ENCODE measurements at places on chromosomes 16 and 17.

- no peak for DNase-seq
Measured at GRCh38 chr17:8482546-8482945, 46.9 kb downstream of the NDEL1 start.

GRCh38 chr16:22225060-22225459 is 19.0 kb downstream of the EEF2K start:
- no peak for DNase-seq

DNA sequence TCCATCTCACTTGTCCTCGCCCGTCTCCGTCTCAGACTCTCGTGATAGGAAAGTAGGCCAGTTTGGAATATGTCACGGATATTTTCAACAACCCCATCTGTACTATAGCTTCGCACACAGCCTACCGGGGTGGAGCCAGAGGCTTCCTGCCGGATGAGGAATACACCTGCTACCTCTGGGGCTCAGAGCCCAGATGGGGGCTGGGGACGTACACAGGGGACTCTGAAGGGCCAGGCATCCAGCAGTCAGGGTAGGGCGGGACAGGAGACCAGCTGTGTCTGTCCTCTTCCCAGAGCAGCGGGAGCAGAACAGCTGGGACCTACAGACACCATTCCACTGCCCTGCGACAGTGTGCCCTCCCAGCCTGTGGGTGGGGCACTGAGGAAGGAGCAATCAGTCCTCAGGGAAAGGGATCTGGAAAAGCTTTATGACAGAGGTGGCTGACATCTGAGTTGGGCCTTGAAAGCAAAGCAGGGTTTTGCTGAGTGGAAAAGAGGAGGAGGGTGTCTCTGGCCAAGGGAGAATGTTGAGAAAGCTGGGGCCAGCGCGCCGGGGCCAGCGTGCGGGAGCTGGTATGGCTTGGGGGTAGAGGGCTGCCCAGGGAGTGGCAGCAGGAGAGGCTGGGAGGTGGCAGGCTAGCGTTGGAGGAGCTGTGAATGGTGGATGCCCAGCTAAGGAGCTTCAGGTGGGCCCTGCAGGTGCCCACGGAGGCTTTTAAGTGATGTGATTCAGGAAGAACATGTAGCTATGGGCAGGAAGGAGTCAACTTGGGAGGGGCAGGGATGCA is 11.5 kb upstream of the SRCIN1 start:
- DNase-seq, result no peak

- no peak for DNase-seq
Measured at GRCh38 chr17:55451203-55451641, 29.6 kb upstream of the MMD start.

- DNase-seq, result no peak
Measured at GRCh38 chr17:74156878-74157277, 46.6 kb upstream of the RPL38 start.

GRCh38 chr16:10992797-10993196 is 48.4 kb downstream of the CLEC16A start:
- DNase-seq, result no peak

- DNase-seq, result no peak
Measured at GRCh38 chr16:88539652-88540345, 30.4 kb upstream of the ZC3H18 start.

GRCh38 chr17:75777296-75777922 is 7.2 kb upstream of the UNK start:
- no peak for DNase-seq

DNA sequence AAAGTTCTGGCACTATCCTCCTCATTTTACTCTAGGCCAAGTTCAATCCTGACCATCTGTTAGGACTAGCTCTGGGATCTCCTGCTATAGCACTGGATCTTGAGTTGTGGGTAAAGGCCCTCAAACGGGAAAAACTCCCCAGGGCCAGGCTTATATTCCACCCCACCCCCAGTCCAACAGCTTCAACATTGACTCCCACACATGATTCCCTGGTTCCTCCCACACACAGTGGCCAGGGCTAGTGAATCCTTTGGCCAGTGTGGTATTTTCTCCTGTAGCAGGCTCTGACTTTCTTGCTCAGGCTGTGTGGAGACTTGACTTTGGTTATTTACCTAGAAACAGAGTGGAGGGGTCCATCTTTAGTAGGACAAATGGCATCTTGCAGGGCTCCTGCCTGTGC is 10.3 kb upstream of the AKAP10 start:
- DNase-seq, result no peak

DNA sequence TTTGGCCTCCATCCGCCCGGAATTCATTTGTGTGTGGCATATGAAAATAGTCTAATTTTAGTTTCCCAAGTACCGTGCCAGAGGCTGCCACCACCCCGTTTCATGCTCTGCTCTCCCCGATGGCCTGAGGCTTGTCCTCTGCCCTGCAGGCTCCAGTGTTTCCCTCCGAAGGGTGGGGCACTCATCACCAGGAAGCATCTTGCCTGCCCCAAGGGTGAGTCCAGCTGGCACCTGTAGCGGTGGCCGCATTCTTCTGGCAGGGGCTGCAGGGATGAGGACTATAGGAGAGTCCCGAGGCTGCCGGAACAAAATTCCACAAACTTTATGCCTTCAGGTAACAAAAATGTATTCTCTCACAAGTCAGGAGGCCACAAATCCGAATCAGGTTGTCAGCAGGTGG is 23.1 kb upstream of the CMIP start:
- no peak for DNase-seq

GRCh38 chr17:10727192-10727591 is 2.6 kb downstream of the TMEM220 start:
- DNase-seq, result no peak

GRCh38 chr17:41959336-41960095 is 7.1 kb upstream of the CNP start:
- DNase-seq, result no peak

DNA sequence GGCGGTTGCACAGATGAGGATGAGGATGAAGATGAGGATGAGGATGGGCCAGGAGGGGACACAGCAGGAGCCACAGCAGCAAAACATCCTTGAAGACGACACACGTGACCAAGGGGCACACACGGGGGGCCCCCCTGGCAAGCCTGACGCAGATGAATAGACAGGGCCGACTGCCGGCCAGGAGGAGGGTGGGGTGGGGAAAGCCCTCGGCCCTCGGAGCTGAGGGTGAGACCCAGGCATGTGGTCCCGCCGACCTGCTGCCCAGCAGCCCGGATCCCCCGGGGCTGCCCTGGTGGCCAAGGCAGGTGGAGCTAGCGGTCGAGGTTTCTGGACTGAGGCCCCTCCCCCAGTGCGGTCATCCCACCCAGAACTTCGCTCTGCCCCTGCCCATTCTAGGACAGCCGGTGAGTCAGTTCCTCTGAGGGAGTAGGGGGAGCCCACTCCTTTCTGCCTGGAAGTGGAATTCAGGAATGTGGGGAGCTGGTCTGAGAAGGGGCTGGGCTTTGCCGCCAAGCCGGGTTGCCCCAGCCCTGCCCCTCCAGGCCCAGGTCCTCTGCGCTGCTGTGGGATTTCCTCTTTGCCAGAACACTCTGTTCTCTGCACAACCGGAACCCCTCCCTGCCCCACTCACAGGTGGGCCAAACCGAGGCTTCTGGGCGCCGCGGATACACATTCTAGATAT is 9.9 kb downstream of the CYGB start:
- no peak for DNase-seq

DNA sequence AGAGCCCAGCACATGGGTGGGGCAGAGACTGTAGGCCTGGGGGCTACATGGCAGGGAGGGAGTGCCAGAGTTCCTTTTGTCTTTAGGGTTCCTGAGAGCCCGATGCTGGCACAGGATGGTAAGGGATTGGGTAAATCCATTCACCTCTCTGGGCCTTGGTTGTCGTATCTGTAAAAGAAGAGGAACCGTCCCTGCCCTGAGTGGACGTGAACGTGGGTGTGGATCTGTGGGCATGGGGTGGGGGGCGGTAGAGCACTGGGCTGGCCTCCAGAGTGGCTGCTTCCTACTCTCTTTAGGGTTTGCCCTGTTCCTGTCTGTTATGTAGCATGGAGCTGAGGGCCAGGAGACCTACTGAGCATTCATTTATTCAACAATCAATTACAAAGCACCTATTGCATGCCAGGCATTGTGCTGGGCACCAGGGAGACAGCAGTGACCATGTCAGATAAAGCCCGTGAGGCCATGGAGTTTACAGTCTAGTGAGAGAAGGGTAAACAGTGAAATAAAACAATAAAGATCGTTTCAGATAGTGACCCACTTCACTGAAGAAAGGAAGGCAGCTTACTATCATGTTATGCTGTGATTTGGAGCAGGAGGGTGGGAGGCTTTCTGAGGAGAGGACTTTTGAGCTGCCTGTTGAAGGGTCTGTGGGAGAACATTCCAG is 13.1 kb upstream of the TCAP start:
- no peak for DNase-seq

DNA sequence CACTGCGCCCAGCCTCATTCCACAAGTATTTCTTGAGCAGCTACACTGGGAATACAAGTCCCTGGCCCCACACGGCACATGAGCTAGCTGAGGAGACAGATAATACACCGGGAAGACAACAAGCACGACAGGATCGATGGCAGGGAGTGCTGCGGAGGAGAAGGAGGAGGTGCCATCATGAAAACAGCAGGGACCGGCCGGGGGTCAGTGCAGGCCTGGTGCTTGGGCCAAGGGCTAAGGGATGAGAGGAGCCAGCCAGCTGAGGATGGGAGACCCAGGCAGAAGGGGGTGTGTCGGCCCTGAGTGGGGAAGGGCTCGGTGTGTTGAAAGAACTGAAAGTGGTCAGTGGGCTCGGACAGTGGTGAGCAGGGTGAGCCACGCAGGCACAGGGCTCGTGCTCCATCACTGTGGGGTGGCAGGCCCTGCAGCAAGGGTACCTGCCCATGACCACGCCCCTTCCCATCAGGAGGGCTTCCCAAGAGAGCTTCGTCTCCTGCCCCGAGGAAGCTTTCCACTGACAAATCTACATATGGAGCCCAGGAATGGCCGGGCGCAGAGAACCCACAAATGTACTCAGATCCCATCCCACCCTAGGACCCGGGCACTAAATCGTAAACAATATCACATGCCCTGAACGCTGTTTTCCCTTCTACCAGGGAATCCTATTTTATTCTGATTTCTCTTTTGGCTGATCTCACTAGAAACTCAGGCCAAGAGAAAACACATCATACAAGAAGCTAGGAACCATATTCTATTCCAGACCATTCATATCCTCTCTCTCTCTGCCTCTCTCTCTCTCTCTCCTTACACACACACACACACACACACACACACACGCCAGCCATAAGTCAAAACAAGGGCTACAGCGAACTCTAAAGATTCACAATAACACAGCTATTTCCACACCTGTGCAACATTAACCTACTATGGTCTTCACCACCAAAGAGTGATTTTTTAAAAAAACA is 50.7 kb upstream of the TNRC6C start:
- no peak for DNase-seq

DNA sequence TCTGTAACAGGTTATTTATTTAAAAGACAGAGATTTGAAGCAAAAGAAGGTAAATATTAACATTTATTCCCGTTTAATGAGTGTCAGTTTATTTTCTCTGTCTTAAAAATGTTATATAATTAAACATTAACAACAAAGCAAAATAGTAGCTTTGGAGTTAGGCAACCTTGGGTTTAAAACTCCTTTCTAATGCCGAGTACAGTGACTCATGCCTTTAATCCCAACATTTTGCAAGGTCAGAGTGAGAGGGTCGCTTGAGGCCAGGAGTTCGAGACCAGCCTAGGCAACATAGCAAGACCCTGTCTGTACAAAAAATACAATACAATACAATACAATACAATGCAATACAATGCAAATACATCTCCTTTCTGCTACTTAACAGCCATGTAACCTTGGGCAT is 128.7 kb downstream of the CHD9 start:
- no peak for DNase-seq

DNA sequence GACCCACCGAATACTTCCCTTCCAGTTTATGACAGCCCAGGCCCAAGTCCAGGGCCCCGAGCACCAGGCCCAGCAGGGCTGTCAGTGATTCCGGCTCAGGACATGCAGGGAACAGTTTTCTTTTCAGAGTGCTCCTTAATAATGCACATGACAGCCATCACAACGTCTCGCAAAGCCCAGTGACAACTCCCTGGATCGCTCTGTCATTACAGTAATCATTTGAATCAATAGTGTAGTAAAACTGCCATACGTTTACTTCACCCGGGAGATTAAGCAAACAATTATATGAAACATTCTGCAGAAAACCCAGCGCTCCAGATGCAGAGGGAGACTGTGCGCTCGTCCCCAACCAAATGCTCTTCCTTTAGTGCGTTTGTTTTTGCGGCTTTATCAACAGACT is 162.6 kb upstream of the CDH13 start:
- DNase-seq, result no peak

DNA sequence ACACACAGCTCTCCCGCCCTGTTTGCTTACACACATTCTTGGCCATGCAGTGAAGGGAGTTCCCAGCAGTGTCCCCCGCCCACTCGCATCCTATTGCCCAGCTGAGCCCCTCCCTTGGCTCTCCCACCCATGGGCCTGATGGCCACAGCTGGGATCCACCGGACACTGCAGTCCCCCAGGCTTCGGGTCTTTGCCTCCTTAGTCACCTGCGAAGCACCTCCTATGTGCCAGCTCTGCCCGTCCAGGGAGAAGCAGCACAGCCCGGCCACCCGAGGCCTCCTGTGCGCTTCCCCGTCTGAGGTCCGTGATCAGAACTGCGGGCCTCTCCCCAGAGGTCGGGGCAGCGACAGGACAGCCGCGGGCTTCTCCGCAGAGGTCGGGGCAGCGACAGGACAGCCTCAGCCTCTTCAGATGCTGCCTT is 136.9 kb downstream of the BANP start:
- no peak for DNase-seq

DNA sequence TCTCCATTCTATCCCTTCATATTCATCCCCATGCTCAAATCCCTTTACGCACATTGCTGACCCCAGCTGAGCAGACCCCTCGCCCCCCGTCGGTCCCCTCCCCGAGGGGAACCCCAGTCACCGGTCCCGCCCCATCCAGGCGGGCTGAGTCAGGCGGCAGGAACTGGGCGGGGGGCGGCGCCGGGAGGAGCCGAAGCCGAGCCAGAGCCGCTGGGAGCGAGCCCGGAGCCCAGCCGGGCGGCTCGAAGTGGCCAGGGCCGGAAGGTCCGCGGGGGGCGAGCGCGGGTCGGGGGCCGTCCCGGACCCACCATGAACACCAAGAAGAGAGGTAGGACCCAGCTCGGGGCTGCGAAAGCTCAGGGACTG is 8.6 kb downstream of the RIPOR1 start:
- no peak for DNase-seq

DNA sequence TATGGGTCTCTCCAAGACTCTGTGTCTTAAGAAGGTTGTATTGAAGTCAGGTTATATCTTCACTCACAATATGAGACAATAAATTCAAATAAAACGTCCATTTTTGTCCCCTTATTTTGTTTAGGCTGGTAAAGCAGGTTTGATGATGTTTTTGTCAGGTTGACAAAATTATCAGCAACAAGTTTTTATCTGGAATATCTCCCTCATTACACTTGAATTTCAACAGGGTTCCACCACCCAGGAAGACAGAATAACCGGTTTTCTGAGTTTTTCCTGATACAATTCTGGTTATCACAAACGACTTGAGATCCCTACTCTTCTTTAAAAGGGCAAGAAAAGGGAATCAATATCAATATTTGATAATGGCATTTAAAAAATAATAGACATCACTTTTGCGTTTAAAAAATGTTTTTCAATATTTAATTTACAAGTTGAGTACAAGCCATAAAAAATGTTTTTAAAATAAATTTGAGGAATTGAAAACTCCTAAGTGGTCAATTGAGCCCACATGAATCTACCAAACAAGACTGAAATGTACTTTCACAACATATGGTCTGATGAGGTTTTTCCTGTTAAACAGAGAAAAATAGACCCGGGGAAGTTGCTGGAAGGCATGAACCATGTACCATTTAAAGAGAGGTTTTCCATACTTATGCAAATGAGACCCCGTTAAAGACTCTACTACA is 1.4 kb upstream of the ATP6V0A1 start:
- no peak for DNase-seq

- DNase-seq, result no peak
Measured at GRCh38 chr17:3982541-3983017, 18.3 kb upstream of the ATP2A3 start.

GRCh38 chr17:36546418-36547093 is 1.8 kb downstream of the GGNBP2 start:
- DNase-seq, result no peak
